ENCODE measurements at places on chromosomes 5 and 9.

DNA sequence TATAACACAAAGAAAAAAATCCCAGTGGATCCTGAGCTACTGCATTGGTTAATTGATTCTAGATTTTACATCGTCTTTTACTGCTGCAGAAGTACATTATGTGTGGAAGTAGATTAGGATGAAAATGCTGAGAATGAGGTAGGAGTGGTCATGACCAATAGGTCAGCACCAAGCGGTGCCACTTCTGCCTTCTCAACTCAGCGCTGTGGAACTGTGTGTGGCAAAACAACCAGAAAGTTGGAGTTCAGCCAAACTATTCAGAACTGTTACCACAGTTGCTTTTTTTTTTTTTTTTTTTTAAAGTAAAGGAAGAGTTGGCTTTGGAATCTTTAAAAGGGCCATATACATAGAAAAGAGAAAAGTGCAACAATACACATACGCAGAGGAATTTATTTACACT, 24.2 kb downstream of the POU5F2 start:
- DNase-seq: no peak

DNA sequence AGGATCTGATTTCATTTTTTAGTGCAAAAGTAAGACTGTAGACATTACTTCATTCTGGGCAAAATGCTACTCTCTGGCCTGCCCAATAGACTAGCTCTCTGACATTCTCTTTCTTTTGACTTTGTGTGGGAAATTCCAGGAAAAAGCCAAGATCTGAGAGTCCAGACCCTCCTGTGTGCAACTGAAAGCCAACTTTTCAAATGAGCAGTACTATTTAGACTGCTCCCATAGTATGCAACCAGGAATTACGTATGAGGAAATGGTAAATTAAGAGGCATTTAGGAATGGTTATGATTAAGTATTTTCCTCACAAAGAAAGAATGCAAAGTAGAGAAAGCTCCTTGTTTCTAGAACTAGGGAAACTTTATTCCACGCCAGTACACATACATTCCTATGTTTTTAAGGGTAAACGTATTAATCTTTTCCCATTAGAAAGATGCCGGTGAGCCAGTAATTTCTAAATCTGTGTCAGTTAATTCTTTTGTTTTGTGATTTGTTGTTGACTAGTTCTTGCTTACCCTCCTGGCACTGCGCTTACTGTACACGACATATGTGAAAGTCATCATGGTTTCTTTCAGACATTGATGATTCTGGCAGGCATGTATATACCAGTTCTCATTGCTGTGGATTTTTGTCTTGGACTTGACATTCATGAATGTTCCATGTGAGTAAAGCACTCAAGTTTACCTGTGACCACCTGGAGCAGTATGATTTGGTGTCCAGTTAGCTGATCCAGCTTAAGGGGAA, 56.0 kb downstream of the AOPEP start:
- DNase-seq: no peak

DNA sequence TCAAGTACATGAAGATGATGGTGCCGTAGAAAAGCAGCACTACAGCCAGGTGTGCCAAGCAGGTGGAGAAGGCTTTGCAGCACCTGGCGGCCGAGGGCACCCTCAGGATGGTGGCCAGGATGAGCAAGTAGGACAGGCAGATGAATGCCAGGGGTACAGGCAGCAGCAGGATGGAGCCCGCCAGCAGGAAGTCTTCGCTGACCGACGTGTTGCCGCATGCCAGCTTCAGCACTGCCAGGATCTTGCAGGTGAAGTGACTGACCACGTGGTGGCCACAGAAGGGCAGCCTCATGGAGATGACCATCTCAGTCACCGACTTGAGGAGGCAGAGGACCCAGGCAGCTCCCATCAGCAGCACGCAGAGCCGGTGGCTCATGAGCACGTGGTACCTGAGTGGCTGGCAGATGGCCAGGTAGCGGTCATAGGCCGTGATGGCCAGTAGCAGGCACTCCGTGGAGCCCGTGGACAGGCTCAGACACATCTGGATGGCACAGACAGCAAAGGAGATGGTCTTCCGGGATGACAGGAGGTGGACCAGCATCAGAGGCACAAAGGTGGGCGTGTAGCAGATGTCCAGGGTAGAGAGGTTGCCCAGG, 482 bp downstream of the OR13J1 start:
- DNase-seq: no peak

GRCh38 chr5:44321144-44321725, 68.0 kb downstream of the FGF10 start:
- no peak for DNase-seq

- no peak for DNase-seq
These were observed 11.8 kb upstream of the UBE2QL1 start for GRCh38 chr5:6436715-6437331.

DNA sequence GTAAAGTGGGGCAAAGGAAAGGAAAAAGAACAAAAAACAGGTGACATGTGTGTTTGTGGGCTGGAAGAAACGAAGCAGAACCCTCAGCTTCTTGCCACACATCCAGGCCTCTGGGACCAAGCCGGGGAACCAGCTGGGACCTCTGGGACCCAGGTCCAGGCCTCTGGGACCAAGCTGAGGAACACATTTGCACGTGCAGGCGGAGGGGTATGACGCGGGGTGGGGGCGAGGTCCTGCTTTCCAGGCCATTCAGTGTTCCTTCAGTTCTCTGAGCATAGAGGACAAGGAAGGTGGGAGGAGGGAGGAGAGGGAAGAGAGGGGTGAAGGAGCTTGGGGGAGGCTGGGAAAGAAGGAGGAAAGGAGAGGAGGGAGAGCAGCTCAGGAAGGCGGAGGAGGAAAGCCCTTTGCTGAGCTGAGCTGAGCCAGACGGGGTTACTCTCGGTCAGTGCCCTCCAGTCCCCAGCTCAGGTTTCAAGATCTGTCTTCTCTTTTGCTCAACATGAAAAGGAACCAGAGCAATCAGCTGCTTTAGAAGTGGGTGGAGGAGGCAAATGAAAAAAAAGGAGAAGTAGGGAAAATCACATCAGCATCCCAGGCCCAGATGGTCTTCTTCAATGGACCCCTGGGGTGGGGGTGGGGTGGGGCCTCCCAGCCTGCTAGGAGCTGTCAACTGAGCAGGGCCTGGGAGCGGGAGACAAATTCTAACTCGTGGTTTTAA, 59.1 kb downstream of the ABCA1 start:
- no peak for DNase-seq

- DNase-seq: peak; percentile 34
These were observed 31.8 kb upstream of the C7 start for GRCh38 chr5:40877371-40877988.

DNA sequence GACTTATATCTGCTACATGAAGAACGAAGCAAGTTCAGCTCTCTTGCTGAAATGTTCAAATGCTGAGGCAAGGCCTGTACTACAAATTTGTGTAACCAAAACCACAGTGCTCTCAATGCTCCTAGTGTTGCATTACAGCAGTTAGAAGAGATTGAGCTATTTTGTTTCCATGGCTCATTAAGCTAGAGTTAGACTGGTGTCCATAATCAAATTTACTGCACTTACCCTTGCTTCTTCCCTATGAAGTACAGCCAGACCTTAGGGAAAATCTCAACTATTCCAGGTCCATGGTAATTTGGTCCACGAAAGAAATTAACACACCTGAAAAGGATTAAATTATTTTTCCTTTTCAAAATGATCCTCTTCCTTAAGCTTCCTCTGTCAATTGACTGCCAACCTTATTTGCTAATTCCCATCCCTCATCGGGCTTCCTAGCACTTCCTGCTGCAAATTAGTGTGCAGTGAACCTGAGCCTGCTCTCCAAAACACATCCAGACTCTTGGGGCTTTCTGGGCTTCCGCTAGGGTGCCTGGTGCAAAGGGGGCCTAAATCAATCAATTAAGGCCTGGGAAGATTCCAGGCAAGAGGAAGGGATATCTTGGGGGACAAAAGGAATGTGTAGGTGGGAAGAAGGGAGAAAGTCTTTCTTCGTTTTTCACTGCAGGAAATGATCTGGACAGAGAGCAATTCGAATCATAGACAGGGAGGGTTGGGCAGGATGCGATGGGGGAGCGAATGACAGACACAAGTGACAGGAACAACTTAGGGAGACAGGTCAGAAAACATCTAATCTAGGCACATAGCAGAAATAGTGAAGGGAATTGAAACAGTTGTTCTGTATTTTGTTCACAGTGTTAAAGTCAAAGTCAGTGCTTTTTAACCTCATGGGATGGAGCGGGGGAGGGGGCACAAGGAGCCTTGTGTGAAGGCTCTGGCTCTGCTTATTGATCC, 542.4 kb downstream of the RAB3C start:
- DNase-seq: no peak

GRCh38 chr9:95012035-95012708, 285.7 kb downstream of the AOPEP start:
- DNase-seq: no peak

GRCh38 chr9:91837981-91838731, 111.9 kb downstream of the ROR2 start:
- DNase-seq: no peak

- no peak for DNase-seq
These were observed 75.7 kb downstream of the ZNF608 start for GRCh38 chr5:124670722-124671184.

- DNase-seq: no peak
These were observed 136.3 kb downstream of the SIL1 start for GRCh38 chr5:139061856-139062255.

GRCh38 chr9:24011009-24011717, 185.1 kb upstream of the ELAVL2 start:
- DNase-seq: no peak

DNA sequence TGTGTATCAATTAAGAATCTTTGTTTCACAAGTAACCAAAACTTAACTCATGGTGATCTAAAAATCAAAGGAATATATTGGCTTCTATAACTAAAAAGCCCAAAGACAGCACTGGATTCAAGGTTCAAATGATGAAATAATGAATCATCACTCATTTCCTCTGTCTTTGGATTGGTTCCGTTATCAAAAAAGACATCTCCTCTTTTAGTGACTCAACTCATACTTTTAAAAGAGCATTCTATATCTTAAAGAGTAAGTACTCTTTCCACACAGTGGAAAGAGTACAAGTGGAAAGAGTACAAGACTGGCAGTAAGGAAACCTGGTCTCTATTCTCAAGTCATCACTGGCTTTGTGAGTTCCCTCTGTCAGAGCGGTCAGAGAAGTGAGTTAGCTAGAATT, 141.4 kb upstream of the NMUR2 start:
- no peak for DNase-seq

GRCh38 chr5:159345336-159345735, 15.0 kb upstream of the IL12B start:
- DNase-seq: no peak

GRCh38 chr5:159128070-159128541, 28.4 kb upstream of the EBF1 start:
- DNase-seq: no peak

DNA sequence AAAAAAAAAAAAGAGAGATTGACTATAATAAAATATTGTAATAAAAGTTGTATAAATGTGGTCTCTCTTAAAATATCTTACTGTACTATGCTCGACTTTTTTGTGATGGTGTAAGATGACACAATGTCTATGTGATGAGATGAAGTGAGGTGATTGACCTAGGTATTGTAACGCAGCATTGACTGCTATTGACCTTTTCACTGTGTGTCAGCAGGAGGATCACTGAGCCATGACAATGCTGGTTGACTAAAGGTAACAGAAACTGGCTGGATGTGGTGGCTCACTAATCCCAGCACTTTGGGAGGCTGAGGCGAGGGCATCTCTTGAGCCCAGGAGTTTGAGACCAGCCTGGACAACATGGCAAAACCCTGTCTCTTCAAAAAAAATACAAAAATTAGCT, 78.6 kb upstream of the MYO10 start:
- DNase-seq: no peak

- no peak for DNase-seq
These were observed 1923.4 kb upstream of the CDH9 start for GRCh38 chr5:28961816-28962215.

DNA sequence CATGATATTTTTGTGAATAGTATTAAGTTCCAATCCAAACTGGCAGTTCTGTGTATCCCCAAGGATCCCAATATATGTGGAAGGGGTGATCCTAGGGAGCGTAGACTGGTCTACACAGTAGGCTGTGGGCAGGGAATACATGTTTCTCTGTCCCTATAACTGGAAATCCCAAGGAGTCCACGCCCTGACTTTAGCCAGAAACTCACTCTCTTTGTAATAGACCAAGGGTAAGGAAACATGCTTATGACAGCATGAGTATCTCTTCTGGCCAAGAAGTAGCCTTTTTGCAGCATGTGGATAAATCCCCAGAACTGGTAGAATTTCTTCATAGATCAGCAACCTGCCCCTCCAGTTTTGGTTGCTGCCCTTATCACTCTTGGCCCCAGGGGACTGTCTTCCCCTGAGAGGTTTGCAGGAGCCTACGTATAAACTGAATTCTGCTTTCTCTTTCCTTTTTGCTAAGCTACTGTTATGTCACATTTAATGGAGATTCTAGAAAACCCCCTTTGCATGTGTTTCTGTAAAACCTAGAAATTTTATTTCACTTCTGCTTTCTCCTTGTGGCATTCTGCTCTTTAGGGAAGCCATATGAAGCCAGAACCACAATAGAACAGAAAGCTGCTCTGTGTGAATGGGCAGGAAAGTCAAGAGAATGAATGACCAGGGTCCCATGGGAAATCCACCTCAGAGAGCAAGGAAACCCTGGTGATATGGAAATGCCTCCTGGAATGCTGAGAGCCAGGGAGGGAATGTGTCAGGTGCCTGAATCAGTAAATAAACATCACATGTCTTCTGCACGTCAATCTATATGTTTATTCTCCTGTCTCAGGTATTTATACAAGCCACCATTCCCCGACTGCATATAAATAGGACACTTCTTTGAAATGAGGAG, 3.5 kb downstream of the IFNA2 start:
- no peak for DNase-seq

DNA sequence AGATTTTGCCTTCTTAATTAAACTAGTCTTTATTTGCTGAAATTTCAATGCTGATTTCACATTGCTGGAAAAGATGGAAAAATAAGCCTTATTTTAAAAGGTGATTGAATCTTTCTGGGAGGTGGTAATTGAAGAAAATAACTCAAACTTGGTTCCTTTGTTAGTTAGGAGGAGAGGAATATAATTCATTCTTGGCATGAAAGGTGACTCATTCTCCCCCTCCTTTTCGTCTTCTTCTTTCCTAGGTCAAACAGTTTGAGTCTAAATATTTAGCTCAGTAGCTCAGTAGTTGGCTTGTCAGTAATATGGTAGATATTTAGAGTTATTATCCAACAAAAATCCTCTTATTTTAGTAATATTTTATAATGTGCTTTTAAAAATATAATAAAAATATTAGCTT, 353.9 kb upstream of the MEF2C start:
- DNase-seq: no peak

- no peak for DNase-seq
These were observed 51.3 kb downstream of the SLC22A5 start for GRCh38 chr5:132420706-132421272.

Data from activated T-cell treated with anti-CD3 and anti-CD28 coated beads, Interleukin-2, amount 50 U/mL, for 24 hours (primary cell).